Hippocampal formation (tissue), 2 donors: ENCODE measurements at places on chromosomes 7 and 10.

- no peak for DNase-seq
Measured at GRCh38 chr10:102777711-102778453, 34.1 kb downstream of the WBP1L start.

GRCh38 chr7:49666764-49667163, 106.7 kb upstream of the VWC2 start:
- no peak for DNase-seq

- no peak for DNase-seq
Measured at GRCh38 chr7:31065021-31065593, 13.0 kb downstream of the ADCYAP1R1 start.

GRCh38 chr10:75613685-75614504, 182.5 kb downstream of the LRMDA start:
- peak; percentile 15 for DNase-seq

DNA sequence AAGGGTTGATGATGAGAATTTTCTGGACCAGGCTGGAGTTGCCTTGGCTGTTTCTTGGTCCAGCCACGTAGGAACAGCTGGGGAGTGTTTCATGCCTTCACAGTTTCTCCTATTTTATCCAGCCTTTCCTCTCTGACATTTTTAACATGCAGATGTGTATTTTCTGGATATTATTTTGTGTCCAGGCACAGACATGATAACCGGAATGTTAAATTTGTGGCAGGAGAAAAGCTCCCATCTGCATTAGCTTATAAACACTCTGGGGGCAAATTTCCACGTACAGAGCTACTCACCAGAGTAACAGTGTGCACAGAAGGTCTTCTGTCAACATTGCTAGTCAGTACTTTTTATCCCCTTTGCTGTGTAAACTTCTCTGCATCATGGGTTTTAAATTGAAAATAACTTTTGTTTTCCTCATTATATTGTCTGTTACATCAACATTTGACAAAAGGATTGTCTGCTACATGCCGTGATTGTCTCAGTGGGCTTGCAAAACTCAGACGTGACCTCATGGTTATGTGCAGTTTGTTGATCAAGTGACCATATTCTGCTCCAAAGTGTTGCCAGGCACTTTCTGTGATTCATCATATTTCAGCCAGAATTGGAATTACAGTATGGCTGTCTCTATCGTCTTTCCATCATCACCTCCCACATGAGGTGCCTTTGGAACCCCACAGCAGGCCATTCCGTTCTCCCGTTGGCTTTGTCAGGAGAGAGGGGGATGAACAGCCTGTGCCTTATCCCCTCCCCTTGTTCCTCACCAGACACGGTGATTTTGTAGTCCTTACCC, 41.4 kb downstream of the INSYN2A start:
- no peak for DNase-seq

- peak; percentile 41 for DNase-seq
Measured at GRCh38 chr7:126843336-126843735, 409.4 kb downstream of the GRM8 start.

- DNase-seq: no peak
Measured at GRCh38 chr7:69714886-69715576, 116.8 kb downstream of the AUTS2 start.

GRCh38 chr7:134435161-134435920, 23.6 kb downstream of the AKR1B1 start:
- DNase-seq: no peak

DNA sequence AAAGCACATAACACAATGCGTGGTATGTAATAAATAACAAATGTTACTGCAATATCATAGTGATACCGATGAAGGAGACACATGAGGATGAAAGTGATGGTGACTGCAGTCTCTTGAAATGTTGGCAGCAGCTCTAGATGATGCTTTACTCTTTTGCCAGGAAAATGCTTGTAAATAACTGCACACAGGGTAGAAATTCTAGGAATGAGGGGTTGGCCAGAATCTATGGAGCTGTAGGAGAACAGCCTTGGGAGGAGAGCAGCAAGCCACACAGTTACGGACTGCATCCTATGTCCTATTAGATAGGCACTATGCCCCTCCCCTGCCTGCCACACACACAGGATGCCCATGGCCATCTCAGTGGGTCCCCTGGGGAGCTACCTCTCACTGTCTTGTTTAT, 97.6 kb upstream of the GSDME start:
- no peak for DNase-seq

- DNase-seq: no peak
Measured at GRCh38 chr10:87579563-87579962, 74.9 kb downstream of the MINPP1 start.

GRCh38 chr10:52571516-52572182, 200.9 kb downstream of the MBL2 start:
- no peak for DNase-seq
